ENCODE measurements at places on chromosomes 4 and X.

DNA sequence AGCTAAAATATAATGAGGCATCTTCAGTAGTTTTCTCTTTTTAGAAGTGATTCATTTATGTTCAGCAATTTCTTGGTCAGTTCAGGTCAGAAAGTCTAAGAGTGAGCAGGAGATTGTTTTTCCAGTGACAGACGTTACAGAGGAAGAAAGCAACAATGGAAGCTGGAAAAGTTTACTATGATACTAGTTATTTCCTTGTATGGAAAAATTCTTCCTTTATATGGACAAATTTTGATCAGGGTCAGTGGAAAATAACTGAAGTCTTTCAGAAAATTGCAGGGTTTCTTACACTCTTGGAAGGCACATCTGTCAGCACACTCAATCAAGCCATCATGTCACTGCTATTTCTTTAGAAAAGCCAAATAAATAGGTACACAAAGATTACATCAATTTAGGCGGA lies 1120.7 kb downstream of the FAT4 start:
- DNase-seq = no peak

GRCh38 chr4:114857831-114858230 lies 255.6 kb downstream of the NDST4 start:
- DNase-seq = no peak

GRCh38 chrX:147537172-147537571 lies 374.5 kb upstream of the FMR1 start:
- no peak for DNase-seq

- DNase-seq = no peak
Measured at GRCh38 chrX:39767446-39767845, 330.3 kb downstream of the BCOR start.

- no peak for DNase-seq
Measured at GRCh38 chr4:87109121-87109520, 111.3 kb downstream of the KLHL8 start.

GRCh38 chr4:48085821-48086589 lies 48.0 kb downstream of the TXK start:
- DNase-seq = no peak

DNA sequence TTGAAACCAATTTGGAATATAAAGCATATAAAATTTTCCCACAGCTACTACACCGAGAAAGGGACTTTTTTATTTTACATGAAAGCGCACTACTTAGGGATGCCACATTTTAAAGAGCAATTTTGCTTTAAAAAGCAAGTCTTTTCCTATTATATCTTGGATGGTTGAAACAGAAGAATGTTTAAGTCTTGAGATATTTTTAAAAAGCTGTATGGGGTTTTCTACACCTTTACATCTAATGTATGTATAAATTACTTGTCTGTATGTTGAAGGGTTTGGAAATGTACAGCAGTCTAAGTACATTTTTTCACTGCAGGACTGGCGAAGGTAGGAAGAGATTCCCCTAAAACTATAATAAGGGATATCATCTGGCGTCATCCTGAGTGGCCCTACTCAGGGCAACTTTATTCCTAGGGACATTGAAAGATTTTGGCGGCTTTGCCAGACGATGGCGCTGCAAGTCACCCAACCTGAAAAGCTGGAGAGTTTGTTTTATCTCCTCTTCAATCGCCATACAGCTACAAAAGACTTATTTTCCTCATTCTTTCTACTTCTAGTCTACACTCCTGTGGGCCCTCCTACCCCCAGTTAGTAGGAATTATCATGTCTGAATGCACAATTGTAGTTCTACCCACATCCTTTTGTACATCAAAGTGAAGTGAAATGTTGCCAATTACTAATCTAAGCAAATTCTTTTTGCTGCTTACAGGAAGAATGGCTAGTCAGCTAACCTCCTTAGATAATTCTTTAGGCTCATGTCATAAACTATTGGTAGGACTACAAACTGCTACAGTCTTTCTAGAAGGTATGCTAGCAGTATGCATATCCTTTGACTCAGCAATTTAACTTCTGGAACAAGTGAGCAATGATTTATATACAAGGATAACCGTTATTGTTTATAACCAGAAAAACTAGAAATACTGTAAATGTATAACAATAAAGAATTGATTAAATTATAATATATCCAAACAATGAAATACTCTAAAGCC lies 782 bp upstream of the NEK1 start:
- DNase-seq = peak; percentile 12

All from NCI-H2081 treated with DMSO at 0.1 percent for 48 hours (cell line).